ENCODE measurements at places on chromosomes 3 and 15.
A peak's percentile ranks its signal among the peaks of the same experiment; 100 is the strongest.

DNA sequence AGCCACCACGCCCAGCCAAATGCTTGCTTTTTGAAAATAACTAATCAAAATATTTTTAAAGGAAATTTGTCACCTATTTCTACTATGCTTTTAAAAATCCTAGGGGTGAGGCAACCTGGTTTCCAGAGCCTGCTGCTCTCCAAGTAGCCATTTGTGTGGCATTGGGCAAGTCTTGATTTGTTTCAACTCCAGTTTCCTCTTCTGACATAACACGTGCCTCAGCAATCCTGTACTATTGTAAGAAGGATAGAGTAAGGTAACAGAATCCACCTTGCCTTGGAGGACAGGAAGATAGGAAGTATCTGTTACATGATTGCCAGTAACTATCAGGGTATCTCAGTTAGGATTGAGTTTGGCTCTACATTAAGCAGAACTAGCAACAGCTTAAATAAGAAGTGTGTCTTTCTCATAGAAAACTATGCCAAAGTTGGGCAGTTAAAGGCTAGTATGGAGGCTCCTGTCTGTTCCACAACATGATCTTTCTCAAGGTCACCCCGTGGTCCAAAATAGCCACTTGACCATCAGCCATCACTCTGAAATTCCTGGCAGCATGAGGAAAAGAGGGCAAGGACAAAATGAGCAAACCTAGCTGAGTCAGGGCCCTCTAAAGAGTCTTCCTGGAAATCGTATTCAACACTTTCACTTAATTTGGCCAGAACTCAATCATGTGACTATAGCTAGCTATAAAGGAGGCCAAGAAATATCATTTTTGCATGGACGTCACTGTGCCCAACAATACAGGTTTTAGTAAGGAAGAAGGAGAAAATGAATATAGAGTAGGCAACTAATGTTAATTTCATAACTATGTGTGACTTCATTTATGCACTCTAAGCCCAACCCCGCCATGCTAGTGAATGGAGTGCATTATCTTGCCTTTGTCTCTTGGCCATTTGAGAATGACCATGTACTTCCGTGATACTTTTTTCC, 66.1 kb downstream of the HMG20A start:
- DNase-seq: no peak

- no peak for DNase-seq
These were observed 36.6 kb upstream of the POMGNT2 start for GRCh38 chr3:43142472-43142871.

DNA sequence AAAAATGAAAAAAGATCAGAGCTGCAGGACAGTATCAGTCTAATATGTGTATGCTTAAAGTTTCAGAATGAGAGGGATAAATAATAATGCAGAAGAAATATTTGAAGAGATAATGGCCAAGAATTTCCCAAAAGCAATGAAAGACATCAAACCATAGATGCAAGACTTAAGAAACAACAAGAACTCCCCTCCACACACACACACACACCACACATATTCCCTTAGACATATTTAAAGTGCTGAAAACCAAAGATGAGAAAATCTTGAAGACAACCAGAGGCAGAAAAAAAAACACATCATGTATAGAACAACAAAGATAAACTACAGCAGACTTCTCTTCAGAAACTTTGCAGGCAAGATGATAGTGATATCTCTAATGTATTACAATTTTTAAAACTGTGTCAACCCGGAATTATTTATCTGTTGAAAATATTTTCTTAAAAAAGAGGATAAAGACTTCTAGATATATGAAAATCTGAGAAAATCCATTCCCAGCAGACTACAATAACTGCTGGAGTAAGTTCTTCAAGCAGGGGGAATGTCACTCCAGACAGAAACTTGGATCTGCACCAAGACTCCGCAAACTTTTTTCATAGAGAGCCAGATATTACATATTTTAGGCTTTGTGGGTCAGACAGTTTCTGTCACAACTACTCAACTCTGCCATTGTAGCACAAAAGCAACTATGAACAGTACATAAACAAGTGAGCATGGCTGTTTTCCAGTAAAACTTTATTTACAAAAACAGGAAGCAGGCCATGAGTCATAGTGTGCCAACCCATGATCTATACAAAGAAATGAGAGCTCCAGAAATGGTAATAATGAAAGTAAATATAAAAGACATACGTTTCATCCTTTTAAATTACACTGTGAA, 223.4 kb upstream of the CGNL1 start:
- no peak for DNase-seq

DNA sequence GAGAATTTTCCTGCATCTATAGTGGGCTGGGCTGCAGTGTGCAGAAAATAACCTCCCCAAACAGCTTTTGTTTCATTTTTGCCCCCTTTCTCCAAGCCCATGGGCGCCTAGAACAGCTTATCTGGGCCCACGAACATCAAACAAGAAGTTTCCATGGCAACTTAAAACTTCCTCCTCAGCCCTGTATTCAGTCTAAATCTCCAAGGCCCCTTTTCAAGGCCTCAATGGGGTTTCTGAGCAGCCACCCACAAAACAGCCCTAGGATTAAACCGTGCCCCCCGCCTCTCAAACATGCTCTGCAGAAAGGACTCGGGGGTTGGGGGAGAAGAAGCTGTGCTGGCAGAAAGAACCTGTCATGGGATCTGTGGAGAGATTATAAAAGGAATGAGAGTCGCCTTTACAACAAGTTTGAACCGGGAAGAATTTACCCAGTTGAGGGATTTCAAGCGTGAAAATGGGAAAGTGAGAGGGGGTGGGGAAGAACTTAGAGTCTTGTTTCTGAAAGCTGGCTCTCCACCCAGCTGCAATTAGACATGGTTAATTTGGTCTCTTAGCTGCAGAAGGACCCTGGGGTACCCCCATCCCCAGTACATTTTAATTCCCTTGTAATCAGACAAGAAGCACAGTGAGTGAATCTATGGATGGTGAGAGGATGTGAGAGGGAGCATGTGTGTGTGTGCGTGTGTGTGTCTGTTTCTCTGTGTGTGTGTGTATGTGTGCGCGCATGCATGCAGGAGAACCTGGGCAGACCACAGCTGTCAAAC, 4.3 kb upstream of the FAM107A start:
- no peak for DNase-seq

DNA sequence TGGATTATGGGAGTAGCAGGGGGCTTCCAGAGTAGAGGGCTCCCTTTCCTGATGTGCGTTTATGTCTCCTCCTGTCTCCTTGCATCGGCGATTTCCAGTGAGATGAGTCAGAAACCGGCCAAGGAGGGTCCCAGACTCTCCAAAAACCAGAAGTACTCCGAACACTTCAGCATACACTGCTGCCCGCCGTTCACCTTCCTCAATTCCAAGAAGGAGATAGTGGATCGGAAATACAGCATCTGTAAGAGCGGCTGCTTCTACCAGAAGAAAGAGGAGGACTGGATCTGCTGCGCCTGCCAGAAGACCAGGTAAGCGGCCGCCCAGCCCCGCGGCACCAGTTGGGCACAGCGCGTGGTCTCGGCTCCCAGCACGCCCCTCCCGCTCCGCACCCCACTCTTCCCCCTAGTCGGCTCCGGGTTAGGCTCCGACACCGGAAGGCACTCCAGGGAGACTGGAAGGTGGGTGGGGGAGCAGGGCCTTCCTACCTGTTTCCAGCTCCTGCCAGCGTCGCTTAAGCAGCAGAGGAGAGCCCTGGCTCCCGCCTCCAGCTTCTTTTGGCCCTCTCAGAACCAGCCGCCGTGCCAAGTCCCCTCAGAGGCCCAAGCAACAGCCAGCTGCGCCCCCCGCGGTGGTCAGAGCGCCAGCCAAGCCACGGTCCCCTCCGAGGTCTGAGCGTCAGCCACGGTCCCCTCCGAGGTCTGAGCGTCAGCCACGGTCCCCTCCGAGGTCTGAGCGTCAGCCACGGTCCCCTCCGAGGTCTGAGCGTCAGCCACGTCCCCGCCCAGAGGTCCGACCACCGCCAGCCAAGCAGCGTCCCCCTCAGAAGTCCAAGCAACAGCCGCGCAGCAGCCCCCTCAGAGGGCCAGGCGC, 34.7 kb downstream of the MOBP start:
- no peak for DNase-seq

DNA sequence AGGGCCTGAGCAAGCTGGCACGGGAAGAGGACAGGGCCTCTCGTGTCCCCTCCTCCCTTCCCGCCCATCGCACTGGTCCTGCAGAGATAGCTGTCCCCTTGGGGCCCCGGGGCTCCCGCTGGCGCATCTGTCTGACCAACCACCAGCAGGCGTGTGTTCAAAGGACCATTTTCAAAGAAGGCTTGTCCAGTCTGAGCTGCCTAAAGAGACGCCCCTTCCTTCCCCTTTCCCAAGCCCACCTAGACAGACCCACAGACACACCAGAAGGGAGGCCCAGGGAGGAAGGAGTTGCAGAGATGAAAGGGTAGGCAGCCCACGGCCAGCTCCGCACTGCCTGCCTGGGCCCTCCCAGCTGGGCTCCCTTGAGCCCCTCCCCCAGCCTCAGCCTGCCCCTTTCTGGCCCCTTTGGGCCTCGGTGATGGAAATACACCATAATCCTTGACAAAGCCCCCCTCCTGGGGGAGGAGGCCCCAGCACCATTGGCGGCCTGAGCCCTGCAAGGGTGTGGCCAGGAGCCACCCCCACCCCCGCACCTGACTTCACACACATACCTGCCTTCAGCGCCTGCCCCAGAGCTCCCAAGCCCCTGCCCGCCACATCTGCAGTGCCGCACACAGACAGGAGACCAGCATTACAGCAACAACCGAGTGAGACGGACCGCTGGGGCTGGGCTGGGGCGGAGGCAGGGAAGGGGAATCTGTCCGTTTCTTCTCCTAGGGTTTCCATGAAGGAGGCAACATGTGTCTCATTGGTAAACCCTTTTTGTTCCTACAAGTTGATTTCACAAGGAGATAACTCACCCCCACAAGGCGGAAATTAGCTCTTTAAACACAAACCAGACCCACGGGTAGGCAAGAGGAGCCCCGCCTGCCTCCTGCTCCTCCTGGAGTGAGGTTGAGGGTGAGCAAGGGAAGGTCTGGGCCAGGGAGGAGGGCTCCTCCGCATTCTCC, at the start of gene STRA6:
Gene STRA6, minus strand, starts transcription at position 336 of the 950 bp plus-strand sequence. CDS start 520 bp downstream, outside the sequence.
- DNase-seq: no peak

DNA sequence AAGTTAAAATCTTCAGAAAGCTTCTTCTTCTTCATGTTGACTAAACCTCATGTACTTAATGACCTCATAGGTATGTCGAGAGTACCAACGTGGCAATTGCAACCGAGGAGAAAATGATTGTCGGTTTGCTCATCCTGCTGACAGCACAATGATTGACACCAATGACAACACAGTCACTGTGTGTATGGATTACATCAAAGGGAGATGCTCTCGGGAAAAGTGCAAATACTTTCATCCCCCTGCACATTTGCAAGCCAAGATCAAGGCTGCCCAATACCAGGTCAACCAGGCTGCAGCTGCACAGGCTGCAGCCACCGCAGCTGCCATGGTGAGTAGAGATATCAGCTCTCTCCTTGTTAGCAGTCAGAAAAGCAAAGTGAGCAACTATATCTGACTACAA, 176.5 kb downstream of the MBNL1 start:
- no peak for DNase-seq

DNA sequence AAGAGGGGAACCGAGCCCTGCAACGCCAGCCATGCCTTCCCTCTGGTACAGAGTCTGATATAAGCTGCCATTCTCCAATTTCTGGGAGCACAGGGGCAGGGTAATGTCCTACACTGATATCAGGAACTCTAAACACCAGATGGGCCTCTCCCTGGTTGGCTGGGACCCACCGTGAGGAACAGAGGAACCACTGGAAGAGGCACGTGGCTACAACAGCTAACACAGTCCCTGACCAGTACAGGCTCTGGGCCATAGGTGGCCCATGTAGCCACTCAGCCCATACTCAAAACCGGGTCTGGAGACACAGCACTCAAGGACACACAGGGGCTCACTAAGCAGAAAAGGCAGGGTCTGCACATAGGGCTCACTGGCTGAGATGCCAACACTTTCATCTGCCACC, 13.9 kb downstream of the NUP210 start:
- DNase-seq: no peak

- no peak for DNase-seq
These were observed 133.3 kb downstream of the CHDH start for GRCh38 chr3:53712817-53713388.

DNA sequence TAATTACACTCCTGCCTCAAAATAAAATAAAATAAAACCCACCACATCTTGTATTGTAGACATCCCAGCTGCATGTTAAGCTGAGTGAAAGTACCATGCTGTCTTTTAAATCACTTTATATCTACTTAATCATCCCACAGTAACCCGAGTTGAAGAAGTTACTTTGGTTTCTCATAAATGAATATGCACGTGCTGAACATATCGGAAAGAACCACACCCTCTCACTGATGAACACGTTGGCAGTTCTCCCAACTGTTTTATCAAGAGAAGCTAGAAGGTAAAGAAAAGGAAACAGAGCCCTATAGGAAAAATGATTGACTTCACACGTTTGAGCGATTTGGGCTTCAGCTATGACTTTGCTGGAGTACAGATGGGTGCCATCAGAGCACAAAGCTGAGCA, 15.9 kb upstream of the TM4SF19 start:
- no peak for DNase-seq

DNA sequence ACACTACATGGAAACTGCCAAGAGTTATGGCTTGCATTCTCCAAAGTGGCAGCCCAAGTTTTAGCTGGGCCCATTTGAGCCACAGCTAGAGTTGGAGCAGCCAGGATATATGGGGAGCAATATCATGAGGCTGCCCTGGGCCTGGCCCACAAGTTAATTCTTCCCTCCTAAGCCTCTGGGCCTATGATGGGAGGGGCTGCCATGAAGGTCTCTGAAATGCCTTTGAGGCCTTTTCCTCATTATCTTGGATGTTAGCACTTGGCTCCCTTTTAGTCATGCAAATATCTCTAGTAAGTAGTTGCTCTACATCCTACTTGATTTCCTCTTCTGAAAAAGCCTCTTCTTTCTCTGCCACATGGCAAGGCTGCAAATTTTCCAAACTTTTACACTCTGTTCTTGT, 257.5 kb upstream of the CHRM5 start:
- DNase-seq: no peak

GRCh38 chr3:190436331-190436730, 13.4 kb downstream of the TMEM207 start:
- no peak for DNase-seq

DNA sequence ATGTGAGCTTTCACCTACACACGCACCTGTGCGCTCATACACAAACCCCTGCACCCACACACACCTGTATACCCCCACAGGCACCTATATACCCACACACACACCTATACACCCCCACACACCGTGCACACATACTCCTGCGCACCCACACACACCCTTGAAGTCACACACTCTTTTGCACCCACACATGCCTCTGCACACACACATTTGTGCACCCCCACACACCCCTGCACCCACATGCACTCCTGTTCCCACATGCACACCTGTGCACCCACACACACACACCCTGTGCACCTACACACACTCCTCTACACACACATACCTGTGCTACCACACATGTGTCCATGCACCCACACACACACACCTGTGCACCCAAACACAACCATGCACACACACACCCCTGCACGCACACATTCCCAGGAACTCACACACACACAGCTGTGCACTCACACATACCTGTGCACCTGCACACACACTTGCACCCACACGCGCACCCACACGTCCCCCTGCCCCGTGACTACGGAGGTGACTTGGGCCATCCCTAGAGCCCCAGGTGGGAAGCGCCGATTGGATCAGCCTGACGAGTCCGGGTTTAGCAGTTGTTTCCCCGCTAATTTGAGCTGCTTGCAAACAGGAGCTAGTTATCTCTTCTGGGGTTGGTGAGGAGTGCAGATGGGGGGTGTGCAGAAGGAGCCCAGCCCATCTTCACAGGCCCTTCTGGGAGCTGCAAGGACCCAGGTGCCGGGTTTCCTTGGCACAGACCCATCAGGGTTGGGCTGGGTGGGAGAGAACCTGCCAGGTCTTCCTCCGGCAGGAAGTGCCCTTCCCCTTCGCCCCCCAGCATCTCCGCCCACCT, 97.8 kb downstream of the CHSY1 start:
- no peak for DNase-seq

- peak; percentile 31 for DNase-seq
These were observed 570 bp downstream of the PCNP start for GRCh38 chr3:101574388-101575112.

Data from T-helper 9 cell (primary cell).